ENCODE measurements at places on chromosomes 5 and 9. TPM values are rescaled to one million over a fixed set of nuclear protein-coding genes. Genes with fewer than 3 reads are reported as not detected.

GRCh38 chr5:149217096-149217802 lies 54.4 kb upstream of the AFAP1L1 start:
- DNase-seq: no peak

The PDZD2 gene
- 2.6 TPM for total RNA-seq

DNA sequence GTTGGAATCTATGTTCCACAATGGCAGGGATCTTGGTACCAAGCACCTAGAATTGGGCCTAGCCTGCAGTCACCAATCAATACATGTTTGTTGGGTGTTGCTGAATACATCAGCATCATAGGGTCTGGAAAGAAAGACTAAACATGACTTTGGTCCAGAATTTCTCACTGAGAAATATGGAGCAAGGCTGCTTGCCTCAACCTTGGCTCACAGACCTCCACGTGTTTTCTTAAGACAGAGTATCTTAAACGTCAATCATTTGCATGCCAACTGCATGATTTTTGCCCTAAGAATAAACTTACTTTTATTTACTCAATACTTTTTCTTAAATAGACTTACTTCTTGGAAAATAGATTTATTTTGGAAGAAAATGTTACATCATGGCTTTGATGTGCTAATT lies 22.7 kb upstream of the TRAF1 start:
- no peak for DNase-seq

DNA sequence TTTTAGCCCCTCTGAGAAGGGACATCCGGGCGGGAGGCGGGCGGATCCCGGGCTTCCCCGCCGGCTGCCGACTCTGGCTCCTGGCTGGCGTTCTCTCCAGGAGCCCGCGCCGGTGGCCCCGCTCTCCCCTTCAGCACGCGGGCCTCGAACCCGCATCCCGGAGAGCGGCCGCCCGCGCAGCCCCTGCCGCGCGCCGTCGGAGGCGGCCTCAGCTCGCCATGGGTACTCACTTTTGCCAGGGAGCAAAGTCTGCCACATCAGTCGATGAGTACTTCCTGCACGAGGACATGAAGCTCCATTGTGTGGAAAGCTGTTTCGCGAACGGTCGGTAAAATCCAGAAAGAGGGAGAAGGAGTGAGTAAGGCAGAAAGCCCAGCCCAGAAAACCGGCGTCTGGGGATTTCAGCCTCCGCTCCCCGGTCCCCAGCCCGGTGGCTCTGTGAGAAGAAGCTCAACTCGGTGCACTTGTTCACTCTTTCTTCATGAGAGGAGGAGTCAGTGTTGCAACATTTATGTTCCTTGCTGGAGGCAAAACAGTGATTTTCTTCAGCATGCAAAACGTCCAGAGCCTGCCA lies at the start of gene PRLR:
Gene PRLR, minus strand, starts transcription at position 450 of the 574 bp plus-strand sequence. CDS start 140,867 bp downstream, outside the sequence.
- no peak for DNase-seq

GRCh38 chr9:80791836-80792235 lies 897.5 kb downstream of the TLE1 start:
- no peak for DNase-seq

The SLC12A7 gene
- total RNA-seq: 38.8 TPM

GRCh38 chr9:18890372-18890771 lies 142.6 kb downstream of the SAXO1 start:
- DNase-seq: no peak
